ENCODE measurements at places on chromosomes 4 and X.

GRCh38 chr4:186698028-186698427 is 25.6 kb downstream of the FAT1 start:
- DNase-seq = no peak

DNA sequence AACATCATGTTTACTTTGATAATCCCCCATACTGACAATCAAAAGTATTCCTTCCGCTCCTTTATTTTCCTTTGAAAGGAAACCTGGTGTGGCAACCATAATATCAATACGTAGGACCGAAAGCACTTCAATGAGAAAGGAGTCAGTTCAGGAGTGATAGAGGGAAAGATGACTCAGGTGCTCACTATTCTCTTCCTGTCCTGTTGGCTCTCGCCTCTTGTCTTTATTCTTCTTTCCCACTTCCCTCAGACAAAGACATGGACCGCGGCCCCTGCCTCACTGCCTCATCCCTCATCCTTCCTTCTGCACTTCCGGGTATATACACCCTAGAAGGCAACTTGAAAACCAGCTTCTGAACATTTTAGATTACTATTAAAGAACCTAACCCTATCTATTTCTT is 49.8 kb upstream of the TNIP3 start:
- DNase-seq = no peak

GRCh38 chr4:75948822-75949444 is 8.1 kb upstream of the NAAA start:
- no peak for DNase-seq

DNA sequence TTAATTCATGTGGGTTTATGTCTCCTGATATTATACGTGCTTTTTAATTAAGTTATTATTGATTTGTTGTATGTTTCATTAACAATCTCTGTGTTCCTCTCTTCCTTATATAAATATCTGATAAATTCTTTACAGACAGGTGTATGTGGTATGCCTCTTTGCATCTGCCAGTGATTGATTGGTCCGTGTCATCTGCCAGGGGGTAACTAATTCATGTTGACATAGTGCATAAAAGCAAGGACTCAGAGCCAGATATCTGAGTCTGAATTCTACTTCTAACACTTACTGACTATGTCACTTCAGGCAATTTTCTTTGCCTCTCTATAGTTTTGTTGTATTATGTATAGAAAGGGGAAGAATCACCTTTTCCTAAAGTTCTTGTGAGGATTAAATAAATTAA is 5.2 kb upstream of the AMBN start:
- no peak for DNase-seq

DNA sequence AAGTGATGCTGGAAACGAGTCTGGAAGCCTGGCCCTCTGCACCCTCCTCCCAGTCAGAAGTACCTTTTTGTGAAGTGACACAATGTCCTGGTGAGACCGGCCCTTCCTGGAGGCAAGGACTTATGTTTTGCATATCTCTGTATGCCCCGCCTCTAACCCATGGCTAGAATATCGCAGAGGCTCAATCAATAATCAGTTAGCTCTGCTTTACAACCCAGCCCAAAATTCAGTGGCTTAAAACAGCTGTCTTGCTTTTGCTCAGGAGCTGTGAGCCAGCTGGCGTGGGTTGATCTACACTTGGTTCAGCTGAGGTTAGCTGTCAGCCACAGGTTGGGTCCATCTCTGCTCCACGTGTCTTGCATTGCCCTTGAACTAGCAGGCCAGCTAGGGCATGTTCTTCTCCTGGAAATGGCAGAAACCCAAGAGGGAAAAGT is 98.8 kb upstream of the METTL14 start:
- DNase-seq = no peak

GRCh38 chr4:127498366-127498765 is 134.4 kb upstream of the INTU start:
- no peak for DNase-seq

DNA sequence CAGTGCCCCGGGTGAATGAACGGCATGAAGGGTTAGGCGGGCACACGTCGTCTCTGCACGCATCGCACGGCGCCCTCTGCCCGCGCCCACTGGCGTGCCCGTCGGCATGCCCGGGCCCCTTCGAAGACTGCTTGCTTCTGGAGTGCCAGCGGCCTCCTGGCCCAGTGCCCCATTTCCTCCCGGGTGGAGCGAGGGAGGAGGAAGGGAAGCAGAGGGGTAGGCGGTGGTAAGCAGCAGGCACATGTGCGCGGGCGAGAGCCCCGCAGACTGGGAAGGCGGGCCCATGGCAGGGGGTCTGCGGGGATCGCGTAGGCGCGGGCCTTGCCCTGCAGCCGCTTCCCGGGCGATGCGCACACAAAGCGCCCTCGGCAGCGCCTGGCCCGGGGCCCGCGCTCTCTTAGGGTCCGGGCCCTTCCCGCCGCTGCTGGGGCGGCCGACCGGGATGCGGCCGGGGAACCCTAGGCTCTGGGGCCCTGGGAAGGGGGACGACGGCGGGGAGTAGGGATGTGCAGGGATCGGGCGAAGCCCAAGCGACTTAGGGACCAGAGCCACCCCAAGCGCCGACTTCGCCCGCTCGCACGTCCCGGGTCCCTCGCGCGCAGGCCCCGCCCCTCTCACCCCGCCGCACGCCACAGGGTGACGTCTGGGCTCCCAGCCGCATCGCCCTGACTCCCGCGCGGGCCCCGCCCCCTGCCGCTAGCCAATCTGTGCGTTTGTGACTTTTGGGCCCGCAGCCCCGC is 866 bp upstream of the EMD start:
- DNase-seq = no peak

GRCh38 chr4:14864365-14865030 is 137.8 kb upstream of the CPEB2 start:
- no peak for DNase-seq

GRCh38 chr4:143260750-143261149 is 75.9 kb upstream of the GAB1 start:
- no peak for DNase-seq

- no peak for DNase-seq
Measured at GRCh38 chr4:105661028-105661427, 47.5 kb downstream of the INTS12 start.

- no peak for DNase-seq
Measured at GRCh38 chr4:186857793-186858192, 134.1 kb upstream of the FAT1 start.

DNA sequence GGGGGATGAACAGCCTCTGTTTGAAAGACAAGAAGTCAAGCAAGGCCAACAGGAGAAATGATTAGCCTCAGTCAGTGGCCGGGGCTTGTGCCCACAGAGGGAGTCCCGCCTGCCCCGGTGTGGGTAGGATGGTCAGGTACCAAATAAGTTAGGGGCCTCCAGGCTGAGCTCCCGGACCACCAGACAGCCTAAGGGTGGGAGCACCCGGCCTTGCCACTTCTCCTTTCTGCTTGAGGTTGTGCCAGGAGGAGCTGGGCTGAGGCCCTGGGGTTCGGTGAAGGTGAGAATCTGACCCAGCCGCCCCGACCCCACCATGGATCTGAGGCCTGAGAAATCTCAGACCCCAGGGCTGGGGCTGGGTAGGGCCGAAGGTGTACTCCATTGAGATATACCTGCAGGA is 48.8 kb downstream of the EFNB1 start:
- no peak for DNase-seq

DNA sequence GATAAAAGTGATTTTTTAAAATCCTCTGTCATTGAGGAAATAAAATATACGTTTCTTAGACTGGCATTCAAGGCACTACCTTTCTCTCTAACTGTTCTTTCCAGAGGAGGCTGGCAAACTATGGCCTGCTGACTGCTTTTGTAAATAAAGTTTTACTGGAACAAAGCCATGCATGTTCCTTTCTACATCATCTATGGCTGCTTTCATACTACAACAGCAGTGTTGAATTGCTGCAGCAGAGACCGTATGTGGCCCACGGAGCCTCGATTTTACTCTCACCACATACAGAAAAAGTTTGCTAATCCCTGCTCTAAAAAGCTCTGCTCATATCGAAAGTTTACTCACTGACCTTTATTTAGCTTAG is 20.2 kb downstream of the SETD7 start:
- DNase-seq = no peak

All from stimulated activated CD8-positive, alpha-beta memory T cell treated with anti-CD3 and anti-CD28 coated beads, Interleukin-4, amount 100 ng/mL, for 1 hour (primary cell).